SW480 (cell line): ENCODE measurements at places on chromosomes 2 and 18.

GRCh38 chr18:10213526-10213925 is 240.9 kb upstream of the APCDD1 start:
- DNase-seq: no peak

DNA sequence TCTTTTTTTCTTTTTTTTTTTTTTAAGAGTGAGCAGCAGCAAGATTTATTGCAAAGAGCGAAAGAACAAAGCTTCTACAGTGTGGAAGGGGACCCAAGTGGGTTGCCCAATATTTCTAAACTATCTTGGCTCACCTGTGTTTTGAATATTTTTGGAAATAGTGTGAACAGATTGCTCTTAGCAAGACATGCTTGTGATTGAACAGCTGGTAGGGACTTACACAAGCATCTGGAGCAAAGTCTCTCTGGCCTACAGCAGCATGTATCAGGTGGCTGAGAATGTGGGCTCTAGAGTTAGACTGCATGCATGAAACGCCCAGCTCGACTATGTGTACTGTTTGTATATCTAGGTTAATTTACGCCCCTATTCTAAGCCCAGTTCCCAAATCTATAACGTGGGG is 40.3 kb upstream of the FBXO11 start:
- no peak for DNase-seq

DNA sequence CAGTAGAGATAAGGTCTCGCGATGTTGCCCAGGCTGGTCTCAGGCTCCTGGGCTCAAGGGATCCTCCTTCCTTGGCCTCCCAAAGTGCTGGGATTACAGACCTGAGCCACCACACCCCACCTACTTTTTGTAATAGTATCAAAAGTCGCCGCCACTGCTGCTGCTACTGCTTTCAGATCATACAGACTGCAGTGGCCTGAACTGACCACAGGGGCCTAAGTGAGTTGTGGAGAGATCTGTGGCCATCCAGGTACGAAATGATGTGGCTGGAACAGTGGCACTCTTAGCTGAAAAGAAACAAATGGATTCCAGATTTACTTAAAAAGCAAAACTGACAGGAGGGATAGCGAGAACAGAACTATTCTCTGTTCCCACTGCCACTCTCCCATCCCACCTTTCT is 32.9 kb upstream of the POMC start:
- DNase-seq: peak; percentile 83

DNA sequence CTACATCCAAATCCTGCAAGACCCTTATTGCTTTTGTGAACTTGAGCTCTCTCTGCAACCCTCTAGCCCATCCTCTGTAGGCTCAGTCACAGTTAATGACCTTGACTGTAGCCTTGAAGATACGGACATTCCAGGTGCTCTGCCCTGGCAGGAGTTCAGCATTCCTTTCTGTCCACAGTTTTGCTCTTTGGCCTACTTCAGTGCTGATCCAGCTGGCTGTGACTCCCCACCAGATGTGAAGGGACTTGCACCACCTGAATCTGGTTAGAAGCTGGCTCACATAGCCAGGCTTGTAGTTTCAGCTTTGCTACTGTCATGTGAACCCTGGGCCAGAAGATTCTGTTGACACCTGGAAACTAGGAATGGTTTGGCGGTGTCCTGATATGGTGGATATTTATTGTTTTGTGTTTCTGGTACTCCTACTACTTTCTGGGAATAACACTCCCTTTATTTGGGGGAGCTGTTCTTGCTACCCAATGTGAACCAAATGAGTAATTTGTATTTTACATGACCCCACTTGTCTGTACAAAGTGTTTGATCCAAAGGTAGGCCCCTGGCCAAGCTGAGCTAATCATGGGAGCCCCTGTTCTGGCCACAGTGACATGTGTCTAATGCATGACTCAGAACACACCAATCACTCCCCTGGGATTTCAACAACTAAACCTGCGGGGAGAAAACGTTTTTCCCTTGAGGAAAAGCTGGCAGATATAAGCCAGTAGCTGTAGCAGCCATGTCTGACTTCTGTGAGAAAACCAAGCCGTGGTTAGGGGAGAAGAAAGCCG is 73.4 kb downstream of the CDCA7 start:
- peak; percentile 35 for DNase-seq

DNA sequence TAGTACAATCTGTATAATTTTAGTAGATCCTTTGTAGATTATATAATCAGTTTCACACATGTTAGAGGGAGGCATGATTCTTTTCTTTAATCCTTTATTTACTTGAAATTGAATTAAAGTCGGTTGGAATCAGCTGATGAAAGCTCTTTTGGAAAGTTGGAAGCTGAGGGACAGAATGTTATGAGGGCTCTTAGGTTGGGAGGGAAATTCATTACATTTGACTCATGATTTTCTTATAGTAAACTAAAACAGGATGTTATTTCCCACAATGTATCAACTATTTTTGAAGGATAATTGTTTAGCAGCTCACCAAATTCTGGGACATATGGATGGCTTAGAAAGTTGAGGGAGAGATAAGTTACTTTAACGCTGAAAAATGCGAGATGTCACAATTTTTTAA is 52.7 kb upstream of the TMEFF2 start:
- no peak for DNase-seq

- DNase-seq: no peak
These were observed 72.1 kb downstream of the TTC32 start for GRCh38 chr2:19829672-19830071.

GRCh38 chr2:12725233-12726187 is 8.8 kb downstream of the TRIB2 start:
- no peak for DNase-seq

DNA sequence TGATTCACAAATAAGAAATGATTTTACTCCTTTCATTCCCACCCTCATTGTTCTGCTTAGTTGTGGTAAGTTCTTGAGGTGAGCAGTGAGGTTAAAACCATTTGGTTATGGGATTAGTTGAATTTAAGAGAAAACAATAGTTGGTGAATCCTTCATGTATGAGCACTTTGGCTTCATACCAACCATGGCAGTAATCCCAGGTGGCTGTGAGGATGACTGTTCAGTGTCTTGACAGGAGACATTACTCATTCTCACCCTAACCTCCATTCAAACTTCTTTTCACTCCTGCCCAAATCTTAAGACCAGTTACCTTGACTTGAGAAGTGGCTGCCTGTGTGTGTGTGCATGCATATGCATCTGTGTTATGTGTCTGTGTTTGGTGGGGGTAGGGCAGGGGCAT is 143.1 kb downstream of the SETBP1 start:
- no peak for DNase-seq

DNA sequence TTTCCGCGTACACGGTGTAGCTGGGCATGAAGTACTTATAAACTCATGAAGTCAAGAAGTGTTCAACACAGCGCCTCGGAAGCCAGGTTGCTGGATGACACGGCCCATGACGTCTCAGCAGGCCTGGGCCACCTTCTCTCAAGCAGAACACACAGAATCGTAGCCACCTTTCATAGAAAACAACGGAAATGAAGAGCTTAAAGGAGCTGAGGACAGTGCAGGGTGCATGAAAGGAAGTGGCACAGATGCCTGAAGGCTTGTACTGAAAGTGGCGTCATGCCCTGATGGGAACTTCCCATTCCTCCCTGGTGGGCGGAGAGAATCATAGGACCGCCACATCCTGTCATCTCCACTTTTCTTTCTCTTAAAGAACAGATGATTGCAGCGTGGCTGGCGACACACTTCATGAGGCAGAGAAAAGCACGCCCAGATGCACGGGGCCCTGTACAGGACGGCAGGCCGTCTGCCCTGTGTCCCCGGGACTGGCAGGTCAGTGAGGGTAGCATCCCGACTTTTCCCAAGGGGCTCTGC is 31.1 kb downstream of the HDAC4 start:
- no peak for DNase-seq

- no peak for DNase-seq
These were observed 23.0 kb downstream of the FAM171B start for GRCh38 chr2:186716899-186717298.

DNA sequence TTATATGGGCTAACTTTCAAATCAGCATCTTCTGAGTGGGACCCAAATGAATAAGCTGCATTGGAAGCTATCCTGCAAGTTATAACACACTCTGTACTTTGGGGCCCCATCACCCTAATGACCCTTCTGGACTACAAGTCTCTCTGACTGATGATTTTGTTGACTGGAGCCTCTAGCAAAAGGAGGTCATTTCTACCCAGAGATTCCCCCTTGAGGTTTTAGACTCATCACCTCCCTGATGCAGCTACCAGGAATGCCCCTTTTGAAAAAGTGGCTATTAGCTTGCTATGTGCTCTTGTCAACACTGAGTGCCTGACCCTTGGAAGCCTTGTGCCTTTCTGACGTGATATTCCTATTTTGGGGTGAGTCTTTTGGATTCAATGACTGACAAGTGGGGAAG is 54.5 kb upstream of the NEMP2 start:
- DNase-seq: no peak

DNA sequence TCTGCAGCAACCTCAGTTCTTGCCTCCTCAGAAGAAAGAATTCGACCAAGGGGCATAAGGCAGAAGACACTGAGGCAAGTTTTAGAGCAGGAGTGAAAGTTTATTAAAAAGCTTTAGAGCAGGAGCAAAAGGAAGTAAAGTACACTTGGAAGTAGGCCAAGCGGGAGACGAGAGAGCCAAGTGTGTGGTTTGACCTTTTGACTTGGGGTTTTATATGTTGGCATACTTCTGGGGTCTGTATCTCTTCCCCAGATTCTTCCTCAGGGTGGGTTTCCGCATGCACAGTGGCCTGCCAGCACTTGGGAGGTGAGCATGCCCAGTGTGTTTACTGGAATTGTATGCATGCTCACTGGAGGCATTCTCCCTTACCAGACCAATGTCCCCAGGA is 59.3 kb upstream of the ANKRD44 start:
- no peak for DNase-seq

- DNase-seq: no peak
These were observed 3.0 kb upstream of the TGFA start for GRCh38 chr2:70556608-70557007.

GRCh38 chr2:239244625-239245024 is 156.2 kb downstream of the HDAC4 start:
- no peak for DNase-seq

DNA sequence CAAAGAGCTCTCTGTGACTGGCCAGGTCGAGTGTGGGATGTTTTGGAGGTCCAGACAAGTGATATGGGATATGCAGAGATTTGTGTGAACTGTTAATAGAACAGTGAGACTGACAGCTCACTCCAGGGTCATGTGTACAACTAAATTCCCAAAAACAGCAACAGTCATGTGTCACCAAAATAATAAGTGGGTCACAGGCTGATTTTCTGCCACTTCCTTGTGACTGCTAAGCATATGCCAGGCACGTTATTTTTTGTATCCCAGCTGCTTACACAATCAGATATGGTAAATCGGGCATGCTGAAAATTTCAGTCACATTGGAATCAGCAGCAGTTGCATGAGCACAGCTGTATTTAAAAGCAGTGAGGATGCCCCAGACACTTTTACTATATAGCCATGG is 198.7 kb downstream of the PTGR3 start:
- no peak for DNase-seq

- DNase-seq: no peak
These were observed 499.3 kb upstream of the SMIM21 start for GRCh38 chr18:75926811-75927210.

GRCh38 chr2:217263756-217264155 is 403.9 kb upstream of the TNP1 start:
- no peak for DNase-seq

DNA sequence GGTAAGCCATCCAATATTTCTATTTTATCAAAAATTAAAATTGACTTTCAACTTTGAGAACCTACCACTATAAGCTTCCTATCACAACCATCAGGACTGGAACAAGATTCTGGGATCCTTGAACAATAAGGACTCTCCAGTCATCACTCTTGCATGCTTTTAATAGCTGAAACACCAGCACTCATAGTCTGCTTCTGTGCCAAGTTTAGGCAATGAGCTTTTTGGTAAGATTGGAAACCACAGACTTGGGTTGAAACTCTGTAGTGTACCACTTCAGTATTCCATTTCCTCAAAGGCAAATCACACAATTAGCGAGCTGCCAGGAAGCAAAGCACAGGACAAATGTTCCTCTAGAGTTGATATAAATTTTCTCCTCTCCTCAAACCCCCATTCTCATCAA is 1065.8 kb upstream of the SLC39A10 start:
- no peak for DNase-seq

- no peak for DNase-seq
These were observed 93.3 kb upstream of the SPRED2 start for GRCh38 chr2:65525616-65526231.

GRCh38 chr18:10229458-10229857 is 225.0 kb upstream of the APCDD1 start:
- no peak for DNase-seq

DNA sequence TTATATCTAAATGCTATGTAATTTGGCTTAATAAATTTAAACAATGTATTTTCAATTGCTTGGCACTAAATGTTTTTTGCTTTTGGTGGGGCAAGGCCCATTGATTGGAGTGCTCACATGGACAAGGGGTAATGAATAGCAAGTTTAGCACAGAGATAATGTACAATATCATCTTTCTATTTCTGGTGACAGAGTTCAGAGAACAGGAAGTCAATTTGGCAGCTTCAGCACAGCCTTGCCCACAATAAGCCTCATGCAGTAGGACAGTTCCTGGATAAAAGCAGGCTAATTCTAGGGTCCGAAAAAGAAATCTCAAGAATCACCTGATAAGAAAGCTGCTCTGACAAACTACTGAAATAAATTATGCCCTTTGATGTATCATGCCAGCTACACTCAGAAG is 443.9 kb upstream of the FSHR start:
- DNase-seq: no peak

DNA sequence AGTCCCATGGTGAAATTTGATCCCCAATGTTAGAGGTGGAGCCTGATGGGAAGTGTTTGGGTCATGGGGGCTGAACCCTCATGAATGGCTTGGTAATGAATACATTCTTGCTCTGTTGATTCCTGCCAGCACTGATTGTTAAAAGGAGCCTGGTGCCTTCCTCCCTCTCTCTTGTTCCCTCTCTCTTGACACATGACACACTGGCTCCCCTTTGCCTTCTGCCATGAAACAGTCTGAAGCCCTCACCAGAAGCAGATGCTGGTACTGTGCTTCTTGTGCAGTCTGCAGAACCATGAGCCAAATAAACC is 30.6 kb upstream of the EPC2 start:
- DNase-seq: no peak

DNA sequence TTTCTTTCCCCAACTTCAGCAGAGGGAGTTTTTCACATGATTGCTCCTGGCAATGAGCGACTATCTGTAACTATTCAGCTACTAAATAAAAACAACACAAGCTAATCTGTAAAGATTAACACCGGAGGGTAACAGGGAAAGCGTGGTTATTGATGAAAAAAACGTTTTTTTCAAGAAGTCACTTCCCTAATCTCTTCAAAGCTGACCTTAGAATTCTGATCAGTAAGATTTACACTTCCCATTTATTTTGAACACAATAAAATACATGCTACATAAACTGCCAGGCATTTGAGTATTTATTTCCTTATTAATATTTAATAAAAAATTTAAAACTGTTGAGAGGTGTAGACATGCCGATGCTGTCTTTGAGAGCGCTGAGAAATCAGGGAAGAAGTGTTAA is 207.4 kb upstream of the HDAC4 start:
- DNase-seq: no peak

GRCh38 chr18:44826418-44827259 is 146.0 kb downstream of the SETBP1 start:
- DNase-seq: no peak

GRCh38 chr2:151518802-151519201 is 109.1 kb downstream of the RIF1 start:
- no peak for DNase-seq

- DNase-seq: no peak
These were observed 221.9 kb downstream of the ZNF407 start for GRCh38 chr18:74819433-74820059.
